ENCODE measurements at places on chromosomes 2 and 18.

- no peaks in the 10 kb centered on the region for H3K4me1 ChIP-seq
- no peak overlapping the region for H3K4me3 ChIP-seq
- H3K27ac ChIP-seq: no peak overlapping the region
- H3K36me3 ChIP-seq: no peaks in the 10 kb centered on the region
- no peaks in the 10 kb centered on the region for H3K27me3 ChIP-seq
- no peak for DNase-seq
Observed at GRCh38 chr18:75790111-75790510, 362.6 kb upstream of the SMIM21 start.

- DNase-seq: no peak
- H3K36me3 ChIP-seq: no peaks in the 10 kb centered on the region
- H3K27me3 ChIP-seq: peaks cover 11% of the 10 kb centered on the region
- H3K4me3 ChIP-seq: no peak overlapping the region
- H3K4me1 ChIP-seq: no peaks in the 10 kb centered on the region
Observed at GRCh38 chr2:39606585-39606984, 59.1 kb upstream of the TMEM178A start.

- no peaks in the 10 kb centered on the region for H3K4me1 ChIP-seq
- H3K27ac ChIP-seq: no peak overlapping the region
- no peaks in the 10 kb centered on the region for H3K27me3 ChIP-seq
Observed at GRCh38 chr2:100016756-100017155, 125.6 kb downstream of the AFF3 start.

GRCh38 chr2:44333994-44334393 is 27.3 kb downstream of the PREPL start:
- H3K27me3 ChIP-seq: no peaks in the 10 kb centered on the region
- DNase-seq: no peak
- H3K36me3 ChIP-seq: peaks cover 46% of the 10 kb centered on the region
- no peak overlapping the region for H3K27ac ChIP-seq
- H3K4me3 ChIP-seq: no peak overlapping the region
- peaks cover 11% of the 10 kb centered on the region for H3K4me1 ChIP-seq

DNA sequence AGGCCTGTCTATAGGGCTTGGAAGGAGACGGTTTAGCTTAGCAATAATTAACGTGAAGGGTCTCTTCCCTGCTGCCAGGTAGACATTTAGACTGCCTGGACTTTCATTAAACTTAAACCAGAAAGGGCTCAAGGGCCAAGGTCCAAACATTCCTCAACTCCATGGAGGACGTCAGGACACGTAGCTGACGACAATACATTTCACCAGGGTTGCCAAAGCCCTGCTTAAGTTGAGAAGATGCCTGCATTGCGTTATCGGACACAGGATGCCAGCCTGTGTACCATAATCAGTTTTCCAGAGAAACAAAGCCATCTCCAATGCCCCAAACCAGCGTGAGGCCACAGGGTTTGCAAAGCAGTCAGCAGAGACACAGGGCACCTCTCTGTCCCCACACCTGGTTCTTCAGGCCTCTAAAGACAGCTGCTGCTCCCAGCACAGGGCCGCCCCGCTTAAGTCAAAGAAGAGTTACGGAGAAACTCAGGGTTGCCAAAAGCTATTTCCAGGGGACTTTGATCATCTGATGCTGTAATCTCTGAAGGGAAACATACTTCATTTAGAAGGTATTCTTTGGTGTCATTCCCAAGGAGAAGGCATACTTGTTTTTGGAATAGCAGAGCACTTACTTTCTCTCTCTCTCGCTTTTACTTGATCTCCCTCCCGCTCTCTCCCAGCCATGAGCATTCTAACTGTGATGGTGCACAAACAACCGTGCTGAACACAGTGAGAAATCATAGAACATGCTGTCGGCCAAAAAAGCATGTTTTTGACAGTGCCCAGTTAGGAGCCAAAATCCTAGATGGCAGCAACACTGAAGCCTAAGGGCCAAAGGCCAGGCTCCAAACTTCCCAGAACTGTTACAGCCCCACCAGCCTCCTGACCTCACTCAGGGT is 46.0 kb downstream of the TTC32 start:
- no peak for DNase-seq
- peaks cover 10% of the 10 kb centered on the region for H3K27me3 ChIP-seq
- no peak overlapping the region for H3K27ac ChIP-seq
- H3K4me3 ChIP-seq: no peak overlapping the region
- no peaks in the 10 kb centered on the region for H3K36me3 ChIP-seq

DNA sequence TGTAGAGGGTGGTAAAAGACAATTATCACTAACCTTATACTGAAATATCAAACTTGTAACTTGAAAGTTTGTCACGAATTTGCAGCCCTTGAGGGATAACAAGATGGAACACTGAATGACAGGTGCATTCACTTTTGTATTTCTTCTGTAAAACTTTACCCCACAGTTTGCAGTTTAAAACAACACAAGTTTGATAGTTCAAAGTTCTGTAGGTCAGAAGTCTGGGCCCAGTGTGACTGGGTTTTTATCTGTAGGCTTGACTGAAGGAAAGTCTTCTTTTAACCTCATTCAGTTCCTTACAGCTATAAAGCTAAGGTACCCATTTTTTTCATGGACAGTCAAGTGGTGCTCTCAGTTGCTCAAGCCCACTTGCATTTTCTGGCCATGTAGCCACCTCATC is 257.1 kb upstream of the NRXN1 start:
- no peak overlapping the region for H3K27ac ChIP-seq
- H3K4me1 ChIP-seq: no peaks in the 10 kb centered on the region
- no peaks in the 10 kb centered on the region for H3K36me3 ChIP-seq
- no peak overlapping the region for H3K4me3 ChIP-seq

GRCh38 chr2:194514281-194514680 is 1142.7 kb upstream of the SLC39A10 start:
- no peak for DNase-seq
- no peak overlapping the region for H3K27ac ChIP-seq
- no peak overlapping the region for H3K4me3 ChIP-seq
- H3K36me3 ChIP-seq: no peaks in the 10 kb centered on the region
- H3K27me3 ChIP-seq: no peaks in the 10 kb centered on the region
- no peaks in the 10 kb centered on the region for H3K4me1 ChIP-seq

- peaks cover 51% of the 10 kb centered on the region for H3K4me1 ChIP-seq
- peak; percentile 63 for DNase-seq
- peaks cover 28% of the 10 kb centered on the region for H3K36me3 ChIP-seq
- peak overlapping the region; percentile 29 for H3K27ac ChIP-seq
Observed at GRCh38 chr2:25825238-25825637, 53.0 kb downstream of the ASXL2 start.

- no peaks in the 10 kb centered on the region for H3K4me1 ChIP-seq
- H3K27ac ChIP-seq: no peak overlapping the region
- no peaks in the 10 kb centered on the region for H3K36me3 ChIP-seq
Observed at GRCh38 chr2:219131327-219131726, 29.3 kb downstream of the NHEJ1 start.

DNA sequence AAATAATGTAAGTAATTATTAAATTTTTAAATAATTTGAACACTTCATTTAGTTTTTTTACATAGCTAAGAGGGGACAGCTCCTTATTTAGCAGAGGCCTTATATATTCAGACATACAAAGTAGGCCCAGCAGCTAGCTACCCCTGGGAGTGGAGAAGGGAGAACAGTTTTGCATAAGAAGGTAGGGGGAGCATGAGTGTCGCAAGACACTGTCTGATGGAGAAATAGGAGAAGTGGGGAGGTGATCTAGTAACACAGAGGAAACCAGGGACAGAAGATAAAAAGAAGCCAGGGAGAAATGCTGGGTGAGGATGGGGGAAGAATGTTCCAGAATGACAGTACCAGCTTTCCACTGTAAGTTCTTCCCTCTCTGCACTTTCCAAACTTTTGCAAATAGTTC is 16.0 kb upstream of the RGPD4 start:
- no peaks in the 10 kb centered on the region for H3K4me1 ChIP-seq
- no peaks in the 10 kb centered on the region for H3K27me3 ChIP-seq
- H3K4me3 ChIP-seq: no peak overlapping the region

DNA sequence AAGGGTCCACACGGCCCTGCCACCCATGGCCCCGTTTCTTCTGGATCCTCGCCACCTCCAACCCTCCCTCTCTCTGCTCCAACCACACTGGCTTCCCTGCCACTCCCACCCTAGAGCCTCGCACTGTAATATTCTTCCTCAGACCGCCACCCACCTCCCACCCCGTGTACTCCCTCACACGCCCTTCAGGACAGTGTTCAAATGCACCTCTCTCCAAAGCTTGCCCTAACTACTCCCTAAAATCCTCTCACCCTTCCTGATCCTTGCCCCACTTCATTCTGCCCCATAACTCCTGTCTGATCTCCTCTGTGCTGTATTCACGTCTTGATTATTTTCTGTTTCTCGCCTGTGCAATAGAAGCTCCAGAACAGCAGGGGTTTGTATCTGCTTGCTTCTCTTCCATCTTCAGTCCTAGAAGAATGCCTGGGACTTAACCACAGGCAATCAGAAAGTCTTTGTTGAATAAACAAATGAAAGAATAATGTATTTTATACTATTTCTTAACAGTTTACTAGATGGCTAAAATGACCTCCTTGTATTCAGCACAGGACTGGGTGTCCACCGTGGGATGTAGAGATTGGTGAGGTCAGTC is 25.5 kb downstream of the EPB41L3 start:
- no peaks in the 10 kb centered on the region for H3K36me3 ChIP-seq
- H3K4me3 ChIP-seq: no peak overlapping the region
- DNase-seq: no peak
- H3K4me1 ChIP-seq: peaks cover 2% of the 10 kb centered on the region
- no peak overlapping the region for H3K27ac ChIP-seq
- H3K27me3 ChIP-seq: peaks cover 5% of the 10 kb centered on the region

- H3K27ac ChIP-seq: no peak overlapping the region
- peaks cover 15% of the 10 kb centered on the region for H3K4me1 ChIP-seq
- no peaks in the 10 kb centered on the region for H3K36me3 ChIP-seq
- no peaks in the 10 kb centered on the region for H3K27me3 ChIP-seq
- H3K4me3 ChIP-seq: no peak overlapping the region
Observed at GRCh38 chr2:73902284-73902683, 9.5 kb downstream of the ACTG2 start.

GRCh38 chr18:76967721-76968472 is 145.5 kb downstream of the ZNF236 start:
- H3K4me3 ChIP-seq: no peak overlapping the region
- no peaks in the 10 kb centered on the region for H3K27me3 ChIP-seq
- H3K27ac ChIP-seq: no peak overlapping the region
- H3K4me1 ChIP-seq: peaks cover 22% of the 10 kb centered on the region

- H3K4me1 ChIP-seq: peaks cover 2% of the 10 kb centered on the region
- H3K27ac ChIP-seq: no peak overlapping the region
- no peak overlapping the region for H3K4me3 ChIP-seq
- H3K36me3 ChIP-seq: no peaks in the 10 kb centered on the region
Observed at GRCh38 chr18:26579941-26580618, 31.7 kb upstream of the KCTD1 start.

DNA sequence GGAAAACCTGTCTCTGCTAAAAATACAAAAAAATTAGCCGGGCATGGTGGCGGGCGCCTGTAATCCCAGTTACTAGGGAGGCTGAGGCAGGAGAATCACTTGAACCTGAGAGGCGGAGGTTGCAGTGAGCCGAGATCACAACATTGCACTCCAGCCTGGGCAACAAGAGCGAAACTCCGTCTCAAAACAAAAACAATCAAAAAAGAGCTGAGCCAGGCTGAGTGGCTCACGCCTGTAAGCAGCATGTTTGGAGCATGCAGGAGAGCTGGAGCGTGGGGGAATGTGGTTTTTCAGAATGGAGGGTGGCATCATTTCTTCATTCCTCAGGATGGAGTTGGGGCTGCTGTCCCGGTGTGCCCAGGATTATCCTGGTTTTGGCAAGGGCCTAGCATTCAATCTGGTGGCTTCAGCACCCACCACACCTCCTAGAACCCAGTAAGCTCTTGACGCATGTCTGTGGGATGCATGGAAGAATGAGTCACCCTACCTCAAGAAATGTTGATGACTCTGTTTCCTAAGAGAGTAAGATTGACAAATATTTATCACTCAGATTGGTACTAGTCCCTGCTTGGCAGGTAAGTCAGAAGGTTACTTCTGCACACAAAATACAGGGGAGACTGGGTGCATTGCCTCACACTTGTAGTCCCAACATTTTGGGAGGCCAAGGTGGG is 90.2 kb upstream of the ODC1 start:
- H3K4me3 ChIP-seq: no peak overlapping the region
- H3K36me3 ChIP-seq: no peaks in the 10 kb centered on the region
- DNase-seq: peak; percentile 8
- no peak overlapping the region for H3K27ac ChIP-seq

DNA sequence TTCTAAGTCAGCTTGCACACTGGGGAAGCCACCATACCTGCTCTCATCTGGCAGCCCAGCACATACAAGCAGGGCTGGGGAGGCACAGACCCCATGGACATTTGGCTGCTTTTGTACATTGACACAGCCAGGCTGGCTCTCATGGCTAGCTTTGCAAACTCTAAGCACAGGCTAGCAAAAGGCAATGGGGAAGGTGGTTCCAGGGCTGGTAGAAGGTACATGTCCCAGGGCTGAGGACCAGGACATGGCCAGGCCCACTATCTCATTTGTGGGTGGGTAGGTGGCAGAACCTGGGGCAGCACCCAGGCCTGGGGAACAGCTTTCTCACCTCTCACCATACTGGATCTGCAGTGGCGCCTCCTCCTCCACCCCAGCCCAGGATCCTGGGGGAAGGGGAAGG is 90.9 kb downstream of the HS1BP3 start:
- no peaks in the 10 kb centered on the region for H3K4me1 ChIP-seq
- peaks cover 4% of the 10 kb centered on the region for H3K27me3 ChIP-seq
- H3K27ac ChIP-seq: no peak overlapping the region
- H3K36me3 ChIP-seq: no peaks in the 10 kb centered on the region
- H3K4me3 ChIP-seq: no peak overlapping the region
- no peak for DNase-seq
